HCT116 (cell line): ENCODE measurements at places on chromosomes 1 and 21. TPM values are rescaled to one million over a fixed set of nuclear protein-coding genes. Genes with fewer than 3 reads are reported as not detected.

DNA sequence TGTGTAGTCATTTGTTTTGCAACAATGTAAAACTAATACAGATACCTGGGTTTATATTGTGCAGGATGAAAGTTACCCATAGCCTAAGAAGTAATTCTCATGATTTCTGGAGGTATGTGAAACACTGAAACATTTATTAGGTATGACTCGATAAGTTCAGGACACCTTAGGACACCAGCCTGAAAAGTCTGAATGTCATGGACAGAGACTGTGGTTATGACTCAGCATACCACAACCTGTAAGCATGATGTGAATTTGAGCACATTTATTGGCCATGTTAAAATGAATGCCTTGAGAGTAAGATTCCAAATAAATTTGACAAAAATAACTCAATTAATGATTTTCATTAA, 1471.7 kb upstream of the B3GALT2 start:
- H3K4me3 ChIP-seq, result no peak overlapping the region
- no peaks in the 10 kb centered on the region for H3K36me3 ChIP-seq
- H3K27ac ChIP-seq, result no peak overlapping the region
- H3K4me1 ChIP-seq, result no peaks in the 10 kb centered on the region; the same call in 1 of the 2 replicates

The ACTA1 gene
- not detected for total RNA-seq

DNA sequence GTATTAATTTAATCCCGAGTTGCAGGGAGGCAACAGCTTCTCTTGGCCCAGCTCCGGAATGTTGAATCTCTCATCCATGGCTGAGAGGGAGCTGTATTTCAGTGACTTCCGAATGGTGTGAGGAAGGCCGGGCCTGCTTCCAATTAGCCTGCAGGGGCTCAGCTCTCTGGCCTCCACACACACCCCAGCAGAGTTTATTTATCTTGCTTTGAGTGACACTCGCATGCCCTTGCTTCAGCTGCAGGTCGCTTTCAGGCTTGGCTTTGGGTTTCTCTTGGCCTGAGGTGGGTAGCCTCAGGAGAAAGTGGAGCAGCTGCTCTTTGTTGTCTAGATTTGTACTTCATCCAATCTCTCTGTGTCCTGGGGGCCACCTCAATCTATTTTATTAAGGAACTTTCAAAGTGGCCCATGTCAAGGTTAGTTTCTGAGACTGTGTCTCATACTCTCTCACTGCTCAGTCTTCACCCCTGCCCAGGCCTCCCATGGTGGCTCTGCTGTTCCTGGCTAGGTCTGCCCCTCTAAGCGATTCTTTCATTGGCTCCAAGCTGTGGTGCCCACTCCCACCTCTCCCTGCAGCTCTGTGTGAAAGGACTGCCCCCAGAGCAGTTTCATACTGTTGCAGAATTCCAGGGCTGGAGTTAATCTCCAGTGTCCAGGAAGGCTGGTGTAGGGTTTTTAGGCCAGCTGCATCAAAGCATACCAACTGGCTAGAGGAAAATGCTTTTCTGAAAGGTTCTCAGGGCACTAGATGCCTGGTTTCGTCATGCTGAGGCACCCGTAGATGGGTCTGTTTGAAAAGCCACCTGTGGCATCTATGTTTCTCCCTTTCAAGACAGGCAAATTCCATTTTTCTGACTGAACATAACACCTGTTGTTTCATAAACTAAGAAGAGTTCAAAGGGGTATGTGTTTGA, 153.5 kb downstream of the PLXNA2 start:
- no peak overlapping the region for H3K27ac ChIP-seq
- DNase-seq, result no peak
- H3K27me3 ChIP-seq, result no peaks in the 10 kb centered on the region
- H3K36me3 ChIP-seq, result no peaks in the 10 kb centered on the region
- H3K4me3 ChIP-seq, result no peak overlapping the region

DNA sequence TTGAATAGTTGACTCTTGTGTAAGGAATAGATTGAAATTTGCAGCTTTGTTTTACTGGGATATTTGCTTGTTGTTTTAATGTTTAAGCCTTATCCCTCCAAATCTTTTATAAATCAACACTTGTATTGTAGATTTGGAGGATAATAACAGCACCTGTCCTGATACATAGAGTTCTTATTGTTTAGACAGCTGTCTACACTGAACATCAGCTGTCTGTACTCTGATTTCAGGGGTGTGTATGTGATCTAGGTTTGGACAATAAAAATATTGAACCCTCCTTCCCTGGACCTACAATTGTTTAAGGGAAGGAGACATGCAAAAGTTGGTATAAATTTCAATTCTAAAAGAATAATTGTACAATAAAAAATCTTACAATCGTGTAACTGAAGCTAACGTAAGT, 48.3 kb upstream of the DPH5 start:
- H3K4me1 ChIP-seq, result peaks cover 7% of the 10 kb centered on the region; the same call in 1 of the 2 replicates
- H3K27me3 ChIP-seq, result no peaks in the 10 kb centered on the region
- H3K27ac ChIP-seq, result no peak overlapping the region
- no peaks in the 10 kb centered on the region for H3K36me3 ChIP-seq
- H3K4me3 ChIP-seq, result no peak overlapping the region

GRCh38 chr1:84711121-84711520, 20.9 kb upstream of the SSX2IP start:
- no peaks in the 10 kb centered on the region for H3K36me3 ChIP-seq
- H3K27ac ChIP-seq, result no peak overlapping the region
- no peak for DNase-seq
- no peak overlapping the region for H3K4me3 ChIP-seq

GRCh38 chr1:222098404-222098803, 356.5 kb upstream of the DUSP10 start:
- H3K36me3 ChIP-seq, result no peaks in the 10 kb centered on the region
- H3K4me3 ChIP-seq, result no peak overlapping the region
- H3K27me3 ChIP-seq, result no peaks in the 10 kb centered on the region
- no peak for DNase-seq

DNA sequence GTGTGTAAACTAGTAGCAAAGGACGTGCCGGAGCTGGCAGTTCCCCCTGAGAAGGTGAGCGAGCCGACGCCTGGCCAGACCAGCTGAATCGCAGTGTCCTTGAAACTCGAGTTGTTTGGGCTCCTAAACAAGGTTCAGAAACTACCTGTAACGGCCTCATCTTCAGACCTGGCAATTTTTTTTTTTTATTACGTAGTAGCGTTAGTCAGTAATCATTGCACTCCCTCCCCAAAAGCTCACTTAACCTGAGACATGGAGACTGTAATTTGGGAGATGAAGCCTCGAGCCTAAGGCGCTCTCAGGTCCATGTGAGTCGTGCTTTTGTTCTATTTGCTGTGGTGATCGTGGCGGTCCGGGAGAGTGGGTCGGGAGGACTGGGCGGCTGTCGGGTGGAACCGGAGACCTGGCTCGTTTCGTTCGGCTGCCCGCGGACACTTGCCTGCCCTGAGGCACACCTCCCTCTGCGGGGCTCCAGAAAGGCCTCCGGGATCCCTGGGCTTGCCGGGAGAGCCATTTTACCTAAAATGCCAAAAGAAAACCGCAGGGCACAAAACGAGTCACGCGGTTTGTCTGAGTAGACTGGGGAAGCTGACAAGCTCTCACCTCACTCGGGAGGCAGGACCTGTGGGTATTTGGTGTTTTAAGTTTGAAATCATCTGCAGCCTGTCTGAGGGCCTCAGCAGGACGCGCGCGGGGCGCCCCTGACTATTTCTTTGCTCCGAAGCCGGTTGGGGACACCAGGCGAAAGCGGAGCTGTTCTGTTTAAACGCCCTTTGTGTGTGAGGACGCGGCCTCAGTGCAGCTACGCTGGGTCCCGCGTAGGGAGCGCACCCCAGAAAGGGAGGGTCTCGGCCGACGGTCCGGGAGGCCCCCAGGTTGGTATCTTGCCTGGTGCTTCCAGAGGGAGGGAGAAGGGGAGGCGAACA, 722 bp downstream of the LHX8 start:
- no peak overlapping the region for H3K4me3 ChIP-seq
- no peak overlapping the region for H3K27ac ChIP-seq
- peaks cover 15% of the 10 kb centered on the region for H3K27me3 ChIP-seq

DNA sequence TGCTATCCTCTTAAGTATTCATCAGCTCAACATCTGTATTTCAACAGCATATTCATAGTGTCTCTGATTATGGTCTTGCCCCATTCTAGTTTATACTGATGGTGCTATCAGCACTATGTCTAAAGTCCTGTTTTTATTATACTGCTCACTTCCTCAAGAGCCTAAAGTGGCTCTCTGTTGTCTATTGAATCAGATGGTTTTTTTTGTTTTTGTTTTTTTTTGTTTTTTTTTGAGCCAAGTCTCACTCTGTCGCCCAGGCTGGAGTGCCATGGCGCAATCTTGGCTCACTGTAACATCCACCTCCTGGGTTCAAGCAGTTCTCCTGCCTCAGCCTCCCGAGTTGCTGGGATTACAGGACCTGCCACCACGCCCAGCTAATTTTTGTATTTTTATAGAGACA, 6.1 kb downstream of the STX12 start:
- no peak overlapping the region for H3K27ac ChIP-seq
- no peaks in the 10 kb centered on the region for H3K36me3 ChIP-seq
- H3K4me3 ChIP-seq, result no peak overlapping the region
- no peak for DNase-seq
- no peaks in the 10 kb centered on the region for H3K27me3 ChIP-seq
- peaks cover 22% of the 10 kb centered on the region for H3K4me1 ChIP-seq

The OVAAL gene
- not detected for total RNA-seq

The PCP4 gene
- not detected for total RNA-seq

The PRUNE1 gene
- 20.2 TPM for total RNA-seq

The KRTAP19-8 gene
- total RNA-seq, result not detected

DNA sequence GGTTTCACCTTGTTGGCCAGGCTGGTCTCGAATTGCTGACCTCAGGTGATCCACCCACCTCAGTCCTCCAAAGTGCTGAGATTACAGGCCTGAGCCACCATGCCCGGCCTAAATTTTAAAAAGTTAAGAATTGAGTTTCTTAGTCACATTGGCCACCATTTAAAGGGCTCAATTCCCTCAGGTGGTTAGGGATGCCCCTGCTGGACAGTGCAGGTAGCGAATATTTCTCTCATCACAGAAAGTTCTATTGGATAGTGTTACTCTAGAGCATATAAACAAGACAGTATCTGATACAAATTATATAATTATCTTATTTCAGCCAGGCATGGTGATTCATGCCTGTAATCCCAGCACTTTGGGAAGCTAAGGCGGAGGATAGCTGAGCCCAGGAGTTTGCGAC, 320.2 kb downstream of the ZP4 start:
- H3K36me3 ChIP-seq, result no peaks in the 10 kb centered on the region
- no peak overlapping the region for H3K27ac ChIP-seq
- no peaks in the 10 kb centered on the region for H3K4me1 ChIP-seq
- no peak overlapping the region for H3K4me3 ChIP-seq
- H3K27me3 ChIP-seq, result no peaks in the 10 kb centered on the region

The C1orf141 gene
- not detected for total RNA-seq
